ENCODE measurements at places on chromosomes 7 and 10. TPM values are rescaled to one million over a fixed set of nuclear protein-coding genes. Genes with fewer than 3 reads are reported as not detected.

The CTTNBP2 gene
- total RNA-seq: not detected

The PRSS58 gene
- not detected for total RNA-seq

The EN2 gene
- not detected for total RNA-seq

The WIPF3 gene
- not detected for total RNA-seq

The TMEM213 gene
- total RNA-seq: not detected

The TAX1BP1 gene
- total RNA-seq: 132 TPM

The AQP1 gene
- total RNA-seq: 0.39 TPM

The ADAMTS14 gene
- total RNA-seq: not detected

The MEPCE gene
- 69.3 TPM for total RNA-seq

The TMEM176B gene
- not detected for total RNA-seq

The IFIT1B gene
- total RNA-seq: not detected

Measured in CD8-positive, alpha-beta T cell (primary cell).